ENCODE measurements at places on chromosomes 7 and 10.
A peak's percentile ranks its signal among the peaks of the same experiment; 100 is the strongest.

- DNase-seq: peak; percentile 28
These were observed 135.9 kb downstream of the CUX1 start for GRCh38 chr7:101953248-101953819.

- no peak for DNase-seq
These were observed 79.5 kb downstream of the DIP2C start for GRCh38 chr10:609868-610545.

GRCh38 chr10:110217662-110218008 lies 10.2 kb downstream of the MXI1 start:
- DNase-seq: no peak

DNA sequence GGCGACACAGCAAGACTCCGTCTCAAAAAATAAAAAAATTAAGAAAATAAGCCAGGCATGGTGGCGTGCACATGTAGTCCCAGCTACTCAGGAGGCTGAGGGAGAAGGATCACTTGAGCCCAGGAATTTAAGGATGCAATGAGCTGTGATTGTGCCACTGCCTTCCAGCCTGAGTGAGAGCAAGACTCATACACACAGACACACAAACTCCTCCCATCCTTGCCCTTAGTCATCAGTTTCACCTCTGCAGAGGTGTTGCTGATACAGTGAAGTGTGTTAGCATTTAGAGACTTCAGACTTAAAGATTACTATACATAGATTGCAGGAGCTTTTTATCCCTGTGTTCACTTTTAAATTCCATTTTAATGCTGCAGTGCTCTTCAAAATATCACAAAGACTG lies 5.5 kb upstream of the H2AZ2 start:
- DNase-seq: no peak

GRCh38 chr10:80462981-80463741 lies 9.1 kb downstream of the TSPAN14 start:
- DNase-seq: peak; percentile 89

DNA sequence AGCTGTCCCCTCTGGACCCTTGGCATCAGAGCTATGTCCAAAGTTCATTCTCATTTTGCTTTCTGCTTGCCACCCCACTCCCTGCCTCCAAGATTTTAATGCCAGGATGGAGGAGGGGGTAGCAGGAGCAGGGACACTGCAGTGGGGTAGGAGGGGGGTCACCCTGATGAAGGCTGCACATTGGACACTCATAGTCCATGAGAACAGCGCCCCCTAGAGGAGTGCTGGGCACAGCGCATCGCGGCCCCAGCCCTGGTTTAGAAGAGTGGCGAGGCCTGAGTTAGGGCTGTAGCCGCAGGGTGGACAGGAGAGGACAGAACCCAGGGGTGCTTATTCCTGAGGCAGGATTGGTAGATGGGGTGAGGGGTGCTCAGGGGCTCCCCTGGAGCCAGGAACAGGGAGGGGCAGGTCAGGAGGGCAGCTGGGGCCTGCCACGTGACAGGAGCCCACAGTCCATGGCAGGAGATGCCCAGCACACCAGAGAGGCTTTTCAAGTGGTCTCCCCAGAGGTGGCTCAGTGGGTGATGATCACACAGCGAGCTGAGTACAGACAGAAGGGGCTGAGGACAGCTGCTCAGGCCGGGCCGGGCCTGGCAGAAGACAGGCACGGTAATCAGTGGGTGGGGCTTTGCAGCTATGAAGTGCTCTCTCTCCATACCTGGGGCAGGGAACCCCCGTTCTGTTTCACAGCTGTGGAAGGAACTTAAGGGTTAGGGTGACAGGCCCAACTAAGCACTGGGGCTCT lies 71.4 kb downstream of the NEURL1 start:
- DNase-seq: no peak

- DNase-seq: no peak
These were observed 111.7 kb upstream of the PLXNA4 start for GRCh38 chr7:132687981-132688383.

GRCh38 chr10:61937631-61938351 lies 36.3 kb downstream of the ARID5B start:
- peak; percentile 60 for DNase-seq

DNA sequence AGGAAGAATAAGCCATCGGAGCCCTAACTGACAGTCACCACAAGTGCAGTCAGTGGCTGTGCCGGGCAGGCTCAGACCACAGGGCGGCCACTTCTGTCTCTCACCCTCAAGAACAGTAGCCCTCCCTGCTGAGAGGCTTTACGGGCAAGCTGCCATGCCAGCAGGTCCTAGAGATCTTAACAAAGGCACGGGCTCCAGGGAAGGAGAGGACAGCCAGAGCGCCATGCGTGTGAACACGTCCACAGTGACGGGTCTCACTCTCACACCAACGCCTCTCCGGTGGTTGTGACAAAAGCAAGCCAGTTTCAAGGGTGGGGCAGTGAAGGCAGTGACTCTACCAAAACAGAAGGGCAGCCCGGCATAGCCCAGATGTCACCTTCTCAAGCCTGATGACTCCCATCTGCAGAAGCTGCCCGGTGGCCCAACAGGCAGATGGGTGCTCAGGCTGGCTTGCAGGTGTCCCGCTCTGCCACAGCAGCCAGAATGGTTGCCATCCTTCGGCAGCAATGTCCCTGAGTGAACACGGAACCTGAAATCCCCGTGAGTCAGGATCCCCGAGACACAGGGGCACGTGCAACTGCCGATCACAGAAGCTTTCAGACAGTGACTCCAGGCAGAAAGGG lies 102.0 kb downstream of the FAM53B start:
- no peak for DNase-seq

DNA sequence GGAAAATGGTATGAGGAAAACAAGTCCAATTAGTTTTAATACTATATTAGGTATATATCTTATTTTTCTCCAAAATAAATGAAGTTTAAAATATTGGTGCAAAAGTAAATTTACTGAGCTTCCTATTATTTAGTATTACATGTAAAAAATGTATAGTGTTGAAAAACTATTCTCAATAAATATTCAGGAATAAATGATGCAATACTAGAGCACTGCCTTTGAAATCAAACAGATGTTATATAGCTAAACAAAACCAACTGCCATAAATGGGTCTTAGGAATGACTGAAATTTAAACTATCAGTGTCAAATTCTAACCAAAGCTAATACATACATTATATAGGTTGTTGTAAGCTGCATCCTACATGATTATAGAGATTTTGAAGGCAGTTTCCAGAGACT lies 1434.0 kb upstream of the LRRTM3 start:
- DNase-seq: no peak

GRCh38 chr10:53276797-53277196 lies 504.2 kb upstream of the MBL2 start:
- no peak for DNase-seq

GRCh38 chr7:152672626-152673025 lies 3.3 kb downstream of the XRCC2 start:
- no peak for DNase-seq

DNA sequence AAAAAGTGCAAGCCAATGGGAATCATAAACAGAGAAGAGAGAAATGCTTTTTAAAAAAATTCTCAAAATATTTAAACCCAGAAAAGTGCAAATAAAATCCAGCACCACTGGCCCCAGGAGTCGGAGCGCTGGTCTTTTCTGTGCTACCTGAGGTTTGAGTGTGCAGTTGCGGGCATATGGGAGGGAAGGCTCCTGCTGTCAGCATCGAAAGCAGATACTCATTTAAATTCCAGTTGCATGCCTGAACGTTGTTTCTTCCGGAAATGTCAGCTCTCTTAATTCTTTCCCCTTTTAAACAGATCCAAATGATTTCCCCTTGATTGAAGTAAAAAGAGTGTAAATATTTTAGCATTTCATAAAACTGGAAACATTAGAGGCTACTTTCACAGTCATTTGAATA lies 240.5 kb upstream of the GPR26 start:
- DNase-seq: no peak

DNA sequence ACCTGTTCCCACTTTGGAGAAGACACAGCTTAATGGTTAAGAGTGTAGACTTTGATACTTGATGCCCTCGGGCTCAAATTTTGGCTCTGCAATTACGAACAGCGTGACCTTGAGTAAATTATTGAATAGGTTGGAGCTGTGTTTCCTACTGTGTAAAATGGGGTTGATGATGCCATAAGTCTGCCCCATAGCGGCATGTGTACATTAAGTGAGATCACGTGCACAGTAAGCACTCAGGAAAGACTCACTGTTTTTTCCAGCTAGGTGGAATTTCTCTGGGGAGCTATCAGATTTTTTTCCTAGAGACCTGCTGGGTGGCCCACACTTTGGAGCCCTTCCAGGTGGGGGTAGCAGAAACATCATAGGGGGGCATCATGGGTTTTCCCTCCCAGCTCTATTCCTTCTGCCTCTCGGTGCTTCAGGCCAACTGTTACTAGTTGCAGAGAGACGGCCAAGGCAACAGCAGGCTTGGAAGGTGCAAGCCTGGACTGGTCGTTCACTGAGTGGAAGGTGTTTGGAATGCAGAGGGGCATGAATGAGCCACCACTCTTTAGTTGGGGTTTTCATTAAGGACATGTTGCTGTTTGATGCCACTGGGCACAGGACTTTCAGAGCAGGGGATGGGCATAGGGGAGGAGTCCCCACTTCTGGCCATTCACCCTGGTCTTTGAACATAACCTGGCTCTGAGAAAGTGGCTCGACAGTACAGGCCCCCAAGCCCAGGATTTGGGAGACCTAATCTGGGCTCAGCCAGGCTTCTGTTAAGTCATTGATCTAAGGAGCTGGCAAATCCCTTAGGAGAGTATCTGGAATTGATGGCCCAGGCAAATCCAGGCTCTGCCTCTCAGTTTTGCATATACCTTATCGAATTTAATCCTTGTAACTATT lies 64.0 kb downstream of the SYPL1 start:
- DNase-seq: no peak

DNA sequence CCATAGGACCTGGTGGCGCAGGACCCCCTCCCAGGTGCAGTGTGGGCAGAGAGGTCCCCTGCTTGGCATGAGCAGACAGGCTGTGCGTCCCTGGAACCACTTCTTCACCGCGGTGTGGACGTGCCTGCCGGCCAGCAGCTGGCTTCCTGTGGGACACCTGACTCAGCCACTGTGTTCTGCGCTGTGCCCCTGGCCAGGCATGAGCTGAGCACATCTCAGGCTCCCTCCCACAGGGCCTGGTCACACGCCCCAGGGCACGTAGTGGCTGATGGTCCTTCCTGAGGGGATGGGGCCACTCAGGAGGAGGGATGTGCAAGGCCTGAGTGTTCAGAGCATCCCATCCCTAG lies 3.5 kb upstream of the DEPP1 start:
- DNase-seq: peak; percentile 65

GRCh38 chr10:112643600-112644264 lies 196.7 kb downstream of the VTI1A start:
- no peak for DNase-seq

- DNase-seq: no peak
These were observed 1.0 kb downstream of the GPR146 start for GRCh38 chr7:1045069-1046063.

DNA sequence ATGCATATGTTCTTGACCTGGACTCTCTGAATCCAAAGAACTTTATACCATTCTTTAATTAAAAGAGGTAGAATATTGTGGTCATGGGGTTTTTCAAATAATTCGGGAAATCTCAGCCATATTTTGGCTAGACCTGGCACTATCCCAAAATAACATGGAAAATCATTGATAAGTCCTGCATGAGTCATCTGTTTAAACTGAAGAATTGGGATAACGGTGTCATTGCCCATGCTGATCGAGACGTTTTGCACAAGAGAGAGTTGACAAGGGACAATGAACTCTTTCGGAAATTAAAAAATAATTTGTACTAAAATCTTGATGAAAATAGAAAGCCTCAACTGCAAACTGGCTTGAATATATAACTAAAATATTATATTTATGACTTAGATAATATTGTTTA lies 19.9 kb upstream of the ABCB4 start:
- DNase-seq: no peak

DNA sequence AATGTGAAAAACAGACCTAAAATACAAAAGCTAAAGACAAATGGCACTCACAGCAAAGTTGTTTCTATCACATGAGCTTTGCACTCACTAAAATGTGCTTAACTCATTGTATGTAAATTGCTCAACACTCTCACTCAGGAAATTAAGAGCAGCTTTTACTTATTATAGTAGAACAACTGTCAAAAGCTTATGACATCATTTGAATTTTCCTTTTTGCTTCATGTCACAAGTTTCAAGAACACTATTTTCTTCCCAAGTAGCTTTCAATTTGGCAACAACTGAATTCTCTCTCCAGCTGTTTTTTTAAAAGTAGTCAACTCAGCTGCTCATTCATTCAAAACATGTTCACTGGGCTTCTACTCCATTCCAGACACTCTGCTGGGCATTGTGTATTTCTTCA lies 46.9 kb downstream of the ATE1 start:
- no peak for DNase-seq

DNA sequence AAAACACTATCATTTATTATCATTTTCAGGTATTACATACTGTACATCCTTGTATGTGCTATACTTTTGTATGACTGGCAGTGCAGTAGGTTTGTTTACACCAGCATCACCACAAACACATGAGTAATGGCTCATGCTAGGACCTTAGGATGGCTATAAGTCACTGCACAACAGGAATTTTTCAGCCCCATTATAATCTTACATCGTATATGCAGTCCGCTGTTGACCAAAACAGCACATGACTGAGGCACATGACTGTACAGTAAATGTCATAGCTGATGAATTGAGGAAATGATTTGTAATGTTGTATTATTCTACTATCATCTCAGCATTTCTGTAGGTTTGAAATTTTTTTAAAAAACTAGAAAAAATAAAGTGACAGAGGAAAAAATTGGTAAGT lies 38.6 kb downstream of the BPGM start:
- peak; percentile 59 for DNase-seq

- DNase-seq: no peak
These were observed 1.4 kb upstream of the GIMAP5 start for GRCh38 chr7:150735596-150736358.

- no peak for DNase-seq
These were observed 82.6 kb downstream of the CUBN start for GRCh38 chr10:17046989-17047388.

GRCh38 chr7:47516985-47517600 lies 64.8 kb downstream of the TNS3 start:
- no peak for DNase-seq

GRCh38 chr10:21860718-21861117 lies 142.8 kb downstream of the DNAJC1 start:
- DNase-seq: no peak

GRCh38 chr7:157490465-157490912 lies 153.7 kb downstream of the DNAJB6 start:
- no peak for DNase-seq
